BE2C (cell line): ENCODE measurements at places on chromosomes 7 and 10.

GRCh38 chr10:32163071-32163761 is 107.0 kb upstream of the KIF5B start:
- no peak for DNase-seq

DNA sequence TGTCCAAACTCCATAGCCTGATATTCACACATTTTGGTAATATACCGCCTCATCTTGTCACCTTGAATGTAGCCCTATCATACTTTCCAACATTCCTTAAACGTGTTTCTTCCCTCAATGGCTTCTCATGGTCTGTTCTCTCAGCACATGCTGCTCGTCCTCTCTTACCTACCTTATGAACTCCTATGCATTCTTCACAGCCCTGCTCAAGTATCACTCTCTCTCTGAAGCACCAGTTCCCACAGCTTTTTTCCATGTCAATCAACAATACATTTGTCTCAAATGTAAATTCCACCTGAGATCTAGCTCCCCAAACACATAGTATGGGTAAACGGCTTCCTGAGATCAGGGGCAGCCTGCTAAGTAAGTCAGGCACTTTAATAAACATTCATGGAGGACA is 85.2 kb upstream of the ZMIZ1 start:
- DNase-seq, result no peak

DNA sequence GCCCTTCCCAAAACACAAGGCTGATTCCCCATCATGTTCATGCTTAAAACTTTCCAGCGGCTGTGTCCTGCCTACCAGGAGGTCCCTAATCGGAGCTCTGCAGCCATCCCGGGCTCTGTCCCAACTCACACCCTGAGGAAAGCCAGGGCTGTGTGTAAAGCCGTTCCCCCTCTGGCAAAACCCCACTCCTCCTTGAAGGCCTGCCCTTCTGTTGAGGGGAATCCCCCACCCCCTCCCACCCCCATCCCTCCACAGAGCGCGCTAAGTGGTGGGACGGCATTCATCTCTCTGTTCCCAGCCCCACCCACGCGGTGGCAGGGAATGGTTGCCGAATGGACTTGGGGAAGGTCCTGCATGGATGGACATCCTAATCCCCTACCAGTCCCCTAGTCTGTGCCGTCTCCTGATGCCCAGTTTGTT is 667 bp upstream of the TMEM120A start:
- no peak for DNase-seq

- DNase-seq, result no peak
Measured at GRCh38 chr10:110455446-110455845, 42.3 kb upstream of the DUSP5 start.

DNA sequence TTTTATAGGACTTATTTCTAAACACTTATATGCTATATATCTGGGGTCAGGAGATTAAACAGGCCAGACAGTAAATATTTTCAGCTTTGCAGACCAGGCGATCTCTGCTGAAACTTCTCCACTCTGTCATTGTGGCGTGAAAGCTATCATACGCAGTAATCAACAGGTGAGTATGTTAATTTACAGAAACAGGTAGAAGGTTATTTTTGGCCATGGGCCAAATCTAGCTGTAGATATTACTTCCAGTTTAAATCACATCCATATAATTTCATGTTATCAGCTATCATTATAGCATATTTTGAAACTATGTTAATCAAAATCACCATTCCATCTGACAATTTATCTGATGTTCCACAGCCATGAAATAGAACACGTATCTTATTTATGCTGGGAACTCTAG is 67.8 kb downstream of the GPR37 start:
- DNase-seq, result no peak

- peak; percentile 22 for DNase-seq
Measured at GRCh38 chr10:75211007-75211691, 553 bp downstream of the VDAC2 start.

DNA sequence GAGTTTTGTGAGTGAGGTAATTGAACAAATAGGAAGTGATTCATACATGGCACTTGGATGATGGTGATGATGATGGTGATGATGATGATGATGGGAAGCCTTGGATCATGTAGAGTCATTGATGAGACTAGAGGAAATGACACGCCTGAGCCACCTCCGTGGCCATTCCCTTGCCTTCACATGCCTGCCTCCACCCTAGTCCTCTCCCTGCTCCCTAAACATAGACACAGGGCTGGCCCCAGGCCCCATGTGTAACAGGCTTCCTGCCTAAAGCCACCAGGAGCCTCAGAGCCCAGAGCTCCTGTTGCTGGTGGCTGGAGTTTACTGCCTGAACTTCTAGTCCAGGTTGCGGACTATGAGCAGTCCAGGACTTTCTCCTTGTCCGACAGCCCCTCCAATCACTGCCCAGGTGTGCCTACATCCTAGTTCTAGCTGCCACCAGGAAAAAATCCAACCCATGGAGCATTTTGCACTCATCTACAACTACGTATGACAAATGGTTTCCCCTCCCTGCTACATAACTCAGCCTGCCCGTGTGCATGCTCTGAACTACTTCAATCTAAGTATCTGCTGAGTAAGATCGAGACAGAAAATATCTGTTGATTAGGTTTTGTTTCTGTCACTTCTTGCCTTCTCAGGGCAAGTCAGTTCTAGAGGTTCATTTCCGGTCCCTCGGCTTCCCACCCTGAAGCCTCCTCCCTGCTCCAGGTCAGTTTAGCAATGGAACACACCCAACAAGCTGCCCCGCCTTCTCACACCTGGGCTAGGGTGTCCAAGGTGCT is 35.5 kb upstream of the KDM7A start:
- no peak for DNase-seq

DNA sequence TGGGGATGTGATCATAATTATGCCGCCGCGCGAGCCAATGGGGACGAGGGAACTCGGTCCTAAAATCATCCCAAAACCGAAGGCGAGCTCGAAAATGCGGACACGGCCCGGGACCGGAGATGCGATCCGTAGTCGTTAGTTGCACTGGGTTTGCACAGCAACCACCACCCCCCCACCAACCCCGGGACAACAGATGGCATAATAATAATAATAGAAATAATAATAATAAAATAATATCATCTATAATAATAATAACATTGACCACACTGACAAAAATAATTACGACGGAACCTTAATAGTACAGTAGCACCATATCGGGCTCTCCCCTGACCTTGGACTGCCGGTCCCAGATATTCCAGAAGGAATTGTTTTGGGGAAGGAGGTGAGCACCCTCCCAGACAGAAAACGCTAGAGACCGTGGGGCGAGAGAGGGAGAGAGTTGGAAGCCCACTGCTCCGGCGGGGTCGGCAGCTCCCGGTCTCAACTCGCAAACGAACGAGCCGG is 1.1 kb upstream of the EMX2 start:
- no peak for DNase-seq

- DNase-seq, result no peak
Measured at GRCh38 chr7:101673951-101674350, 44.9 kb upstream of the MYL10 start.

DNA sequence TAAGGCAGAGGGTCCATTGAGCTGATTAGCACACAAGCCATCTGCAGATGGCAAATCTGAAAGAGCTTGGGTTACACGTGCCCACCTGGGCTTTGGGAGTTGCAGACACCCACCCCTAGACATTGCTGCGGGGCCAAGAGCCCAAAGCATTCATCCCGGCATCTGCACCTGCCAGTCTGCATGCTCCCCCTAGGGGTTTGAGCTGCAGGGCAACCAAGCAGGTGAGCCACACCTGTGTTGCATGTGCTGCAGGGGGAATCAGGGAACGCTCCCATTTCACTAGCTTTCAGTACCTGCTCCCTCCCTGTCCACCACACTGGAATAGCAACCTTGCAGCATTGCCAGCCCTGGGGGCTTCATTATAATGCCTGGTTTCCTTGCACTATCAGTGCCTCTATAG is 21.1 kb downstream of the C7orf33 start:
- no peak for DNase-seq

DNA sequence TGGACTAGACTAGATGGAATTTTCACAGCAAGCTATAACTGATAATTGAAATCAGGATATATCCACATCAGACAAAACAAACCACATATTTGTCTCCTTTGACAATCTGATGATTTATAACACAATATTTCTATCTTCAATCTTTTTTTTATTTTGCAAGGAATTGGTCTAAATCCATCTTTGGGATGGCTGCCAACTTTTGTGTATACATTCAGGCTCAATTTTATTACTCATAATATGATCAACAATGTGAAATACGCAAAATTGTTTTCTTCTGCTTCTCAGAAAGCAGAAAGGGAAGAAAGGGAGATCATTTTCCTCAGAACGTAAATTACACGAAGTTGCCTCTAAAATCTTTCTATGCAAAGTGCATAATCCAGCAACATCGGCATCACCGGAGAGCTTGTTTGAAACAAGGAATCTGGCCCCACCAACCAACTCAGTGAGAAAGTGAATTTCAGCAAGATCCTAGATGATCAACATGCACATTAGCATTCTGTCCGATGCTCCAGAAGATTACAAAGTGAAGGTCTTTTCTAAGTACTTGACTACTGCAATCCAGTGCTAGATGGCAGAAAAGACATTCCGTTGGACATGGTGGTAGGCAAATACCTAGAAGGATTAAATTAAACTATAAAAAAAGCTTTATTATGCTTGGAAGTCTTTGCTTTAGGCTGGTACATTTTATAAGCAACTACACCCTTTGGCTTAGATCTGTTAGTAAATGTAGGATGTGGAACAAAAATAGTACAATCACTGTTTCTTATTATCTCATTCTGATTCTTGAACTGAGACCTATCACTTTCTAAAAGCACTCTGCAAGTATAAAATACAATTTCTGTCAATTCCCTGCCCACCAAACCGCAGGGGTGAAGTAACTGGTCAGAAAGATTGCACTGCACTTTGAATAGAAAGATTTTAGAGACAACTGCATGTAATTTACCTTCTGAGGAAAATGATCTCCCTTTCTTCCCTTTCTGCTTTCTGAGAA is 126.4 kb upstream of the RSU1 start:
- DNase-seq, result no peak

DNA sequence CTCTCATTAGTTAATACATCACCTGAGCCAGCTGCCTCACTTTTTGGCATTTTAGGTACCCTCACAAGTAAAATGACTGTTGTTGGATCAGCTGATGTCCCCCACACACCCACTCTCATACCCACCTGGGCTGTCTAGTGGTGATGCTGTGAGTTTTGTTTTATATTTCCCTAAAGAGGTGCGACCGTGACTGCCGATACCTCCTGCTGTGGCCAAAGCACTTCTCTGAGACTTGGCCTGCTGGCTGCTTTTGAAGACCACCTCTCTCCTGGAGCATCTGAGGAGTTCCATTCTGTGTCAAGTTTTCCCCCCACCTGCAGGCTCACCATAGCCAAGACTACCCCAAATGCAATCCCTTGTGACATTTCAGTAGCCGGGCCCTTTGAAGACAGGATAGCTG is 6.4 kb upstream of the ACSL5 start:
- DNase-seq, result no peak

DNA sequence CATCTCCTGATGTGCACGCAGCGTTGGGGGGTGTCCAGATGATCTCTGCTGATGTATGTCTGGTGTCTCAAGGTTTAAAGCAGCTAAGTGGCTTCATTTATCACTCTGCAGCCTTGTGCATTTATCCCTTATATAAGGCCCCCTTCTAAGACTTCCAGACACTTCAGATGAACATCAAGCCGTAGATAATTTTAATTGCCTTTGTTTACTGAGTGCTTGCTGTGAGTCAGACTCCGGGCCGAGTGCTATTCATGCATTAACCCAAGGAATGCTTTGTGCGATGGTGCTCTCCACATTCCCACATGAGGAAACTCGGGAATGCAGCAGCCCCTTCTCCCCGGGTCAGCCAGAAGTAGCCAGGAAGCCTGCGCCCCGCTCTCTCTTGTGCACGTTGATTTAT is 328.6 kb upstream of the COBL start:
- DNase-seq, result no peak

DNA sequence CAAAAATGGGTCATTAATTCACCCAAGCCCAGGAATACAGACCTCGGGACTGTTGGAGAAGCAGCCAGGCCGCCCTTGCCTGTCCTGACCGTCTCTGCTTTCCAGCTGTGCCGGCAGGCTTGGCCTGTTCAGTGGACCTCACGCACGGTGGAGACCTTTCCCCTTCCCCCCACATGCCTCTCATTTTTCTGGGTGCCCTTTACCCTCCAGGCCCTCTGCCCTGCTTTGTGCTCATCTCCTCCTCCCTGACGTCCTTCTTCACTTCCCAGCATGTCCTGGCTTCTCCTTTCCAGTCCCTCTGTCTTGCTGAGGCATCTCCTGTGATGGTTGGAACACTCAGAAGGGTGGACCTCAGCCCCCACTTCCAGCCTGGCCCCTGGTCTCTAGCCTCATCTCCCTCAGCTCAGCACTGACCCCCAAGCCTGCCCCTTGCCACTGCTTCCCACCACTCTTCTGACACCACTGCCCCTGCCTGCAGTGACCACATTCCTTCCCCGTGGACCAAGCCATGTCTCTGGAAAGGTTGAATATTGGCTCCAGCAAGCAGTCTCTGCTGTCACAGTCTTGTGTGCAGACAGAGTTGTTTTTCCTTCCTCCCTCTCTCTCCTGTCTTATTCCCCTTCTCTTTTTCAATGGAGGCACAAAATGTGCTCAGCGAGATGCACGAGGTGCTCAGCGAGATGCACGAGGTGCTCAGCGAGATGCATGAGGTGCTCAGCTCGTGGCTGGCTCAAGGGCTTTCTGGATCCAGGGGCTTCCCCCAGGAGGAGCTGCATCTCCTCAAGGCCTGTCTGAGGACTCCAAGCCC is 14.9 kb downstream of the BAG3 start:
- no peak for DNase-seq

- no peak for DNase-seq
Measured at GRCh38 chr10:103709341-103709920, 145.9 kb downstream of the SH3PXD2A start.

DNA sequence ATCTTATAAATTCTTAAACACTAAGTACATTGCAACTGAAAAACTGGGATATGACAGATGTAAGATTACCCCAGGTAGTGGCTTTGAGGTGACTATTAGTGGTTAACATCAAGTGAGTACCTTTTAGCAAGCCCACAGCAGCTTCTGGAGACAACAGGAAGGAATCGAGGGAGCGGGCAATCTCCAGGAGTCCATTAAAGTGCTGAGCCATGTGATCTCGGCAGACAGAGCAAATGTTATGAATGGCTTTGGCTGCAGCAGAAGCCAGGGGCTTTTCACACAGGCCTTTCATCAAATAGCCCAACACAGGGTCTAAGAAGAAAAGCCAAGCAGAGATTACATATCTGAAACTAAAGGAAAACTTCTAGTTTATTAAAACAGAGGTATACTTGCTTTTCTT is 48.9 kb downstream of the IRF5 start:
- no peak for DNase-seq
